ENCODE measurements at places on chromosomes 3 and 15.

GRCh38 chr15:39598186-39598850 lies 17.4 kb downstream of the THBS1 start:
- DNase-seq = no peak

- no peak for DNase-seq
These were observed 325.0 kb downstream of the OTOL1 start for GRCh38 chr3:161821591-161821990.

- DNase-seq = no peak
These were observed 574.0 kb downstream of the NTRK3 start for GRCh38 chr15:87682527-87682926.

DNA sequence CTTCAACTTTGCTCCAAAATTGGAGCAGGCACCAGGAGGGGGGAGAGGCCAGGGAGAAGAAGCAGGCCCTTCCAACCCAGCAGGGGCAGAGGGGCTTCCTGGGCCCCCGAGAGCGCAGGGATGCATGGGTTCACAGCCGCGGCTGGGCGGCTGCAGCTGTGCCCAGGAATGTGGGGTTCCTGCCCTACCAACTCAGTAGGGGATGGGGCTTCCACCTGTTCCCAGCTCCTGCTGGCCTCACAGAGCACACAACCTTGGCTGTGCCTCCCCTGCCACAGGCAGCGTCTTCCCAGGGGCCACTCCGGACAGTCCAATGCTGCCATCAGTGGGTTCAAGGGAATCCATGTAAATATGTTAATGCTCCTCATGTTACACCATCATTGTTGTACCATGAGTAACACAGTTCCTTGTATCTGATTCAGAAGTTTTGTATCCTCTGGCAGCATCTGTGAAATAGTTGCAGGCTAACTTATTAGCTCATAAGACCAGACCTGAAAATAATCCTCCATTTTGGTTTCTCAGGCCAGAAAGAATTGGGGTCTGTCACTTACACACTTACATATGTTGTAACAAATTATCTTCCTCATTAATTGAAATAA lies 12.1 kb upstream of the SIAH2 start:
- DNase-seq = no peak

GRCh38 chr3:149339931-149340309 lies 6.5 kb upstream of the TM4SF18 start:
- no peak for DNase-seq

All from activated naive CD4-positive, alpha-beta T cell treated with anti-CD3 and anti-CD28 coated beads, Interleukin-2, amount 50 U/mL, for 72 hours (primary cell).